A549 treated with dexamethasone at 1 μM for 4 hours (cell line): ENCODE measurements at places on chromosomes 3 and 15. TPM values are rescaled to one million over a fixed set of nuclear protein-coding genes. Genes with fewer than 3 reads are reported as not detected.

The LRRC31 gene
- total RNA-seq: not detected in 5 replicates

The PLSCR2 gene
- 0.11 to 0.19 TPM in 2 of 5 replicates, not detected in the others for total RNA-seq

The TM4SF18 gene
- 30.9 to 38.2 TPM (median 33.6 TPM) in 5 replicates for total RNA-seq

The SPRED1 gene
- total RNA-seq: 6.5 to 9.3 TPM (median 8.6 TPM) in 5 replicates

The PLD1 gene
- total RNA-seq: 6.5 to 8.1 TPM (median 7.9 TPM) in 5 replicates

The NPAP1 gene
- total RNA-seq: not detected in 5 replicates

The VPS39 gene
- 11.7 to 17.2 TPM (median 16.1 TPM) in 5 replicates for total RNA-seq

The ACAN gene
- 0.82 to 1.2 TPM (median 1.2 TPM) in 5 replicates for total RNA-seq

The FEZF2 gene
- not detected in 5 replicates for total RNA-seq

The SNRK gene
- total RNA-seq: 4.2 to 5.6 TPM (median 5.0 TPM) in 5 replicates

The CX3CR1 gene
- total RNA-seq: 0.04 to 0.07 TPM (median 0.06 TPM) in 5 replicates

The ARNT2 gene
- 14.0 to 19.3 TPM (median 18.0 TPM) in 5 replicates for total RNA-seq

The NR1I2 gene
- total RNA-seq: not detected in 5 replicates

The RPS17 gene
- 3,722 to 5,028 TPM (median 3,855 TPM) in 5 replicates for total RNA-seq

The BBX gene
- 13.3 to 24.7 TPM (median 21.7 TPM) in 5 replicates for total RNA-seq

The KIF7 gene
- total RNA-seq: 2.8 to 5.2 TPM (median 4.0 TPM) in 5 replicates

The SLC9A9 gene
- 0.07 to 0.40 TPM (median 0.27 TPM) in 5 replicates for total RNA-seq

The MRPS22 gene
- total RNA-seq: 43.6 to 55.7 TPM (median 45.1 TPM) in 5 replicates

The MUC4 gene
- 0.02 to 0.08 TPM (median 0.05 TPM) in 4 of 5 replicates, not detected in the other for total RNA-seq

The AAGAB gene
- total RNA-seq: 62.6 to 70.3 TPM (median 67.3 TPM) in 5 replicates

The RTP3 gene
- not detected in 5 replicates for total RNA-seq

The GP9 gene
- not detected in 5 replicates for total RNA-seq

The HESX1 gene
- total RNA-seq: 0.13 to 0.62 TPM (median 0.19 TPM) in 4 of 5 replicates, not detected in the other

The CYP1A1 gene
- 1.5 to 2.7 TPM (median 1.6 TPM) in 5 replicates for total RNA-seq

The HRG gene
- total RNA-seq: not detected in 5 replicates

The SCN11A gene
- total RNA-seq: not detected in 5 replicates

The TGM5 gene
- total RNA-seq: not detected in 5 replicates

The SAMD7 gene
- total RNA-seq: not detected in 5 replicates

The SNTN gene
- total RNA-seq: not detected in 5 replicates

The SEMA6D gene
- total RNA-seq: not detected in 5 replicates

The CAND2 gene
- total RNA-seq: 0.21 to 0.47 TPM (median 0.39 TPM) in 5 replicates

The SLC24A5 gene
- not detected in 5 replicates for total RNA-seq

The KLHL40 gene
- not detected in 5 replicates for total RNA-seq

The MUC20 gene
- 0.08 to 1.2 TPM (median 0.74 TPM) in 5 replicates for total RNA-seq

The ABI3BP gene
- 0.97 to 2.7 TPM (median 1.4 TPM) in 5 replicates for total RNA-seq

The FOXP1 gene
- 7.8 to 13.4 TPM (median 11.3 TPM) in 5 replicates for total RNA-seq

The GCSAM gene
- total RNA-seq: not detected in 5 replicates

The EIF1B gene
- 54.5 to 71.4 TPM (median 62.6 TPM) in 5 replicates for total RNA-seq

The CYP8B1 gene
- not detected in 5 replicates for total RNA-seq

The MUC13 gene
- total RNA-seq: 6.5 to 8.6 TPM (median 7.6 TPM) in 5 replicates

The ACKR4 gene
- total RNA-seq: 0.04 TPM in 1 of 5 replicates, not detected in the others

The ZNF385D gene
- not detected in 5 replicates for total RNA-seq

The RTP1 gene
- not detected in 5 replicates for total RNA-seq

The FANCD2 gene
- 18.3 to 21.7 TPM (median 20.2 TPM) in 5 replicates for total RNA-seq

The ZNF620 gene
- 1.7 to 2.0 TPM (median 1.8 TPM) in 5 replicates for total RNA-seq

The SAMMSON gene
- not detected in 5 replicates for total RNA-seq

The ZNF148 gene
- total RNA-seq: 7.6 to 13.9 TPM (median 12.4 TPM) in 5 replicates

The LXN gene
- total RNA-seq: 48.3 to 59.8 TPM (median 53.1 TPM) in 5 replicates

The SQOR gene
- 69.7 to 78.6 TPM (median 74.4 TPM) in 5 replicates for total RNA-seq

The ITIH1 gene
- total RNA-seq: 0.06 TPM in 1 of 5 replicates, not detected in the others

The GOLGA6L10 gene
- total RNA-seq: 0.18 to 0.38 TPM (median 0.35 TPM) in 5 replicates

The SLC38A3 gene
- total RNA-seq: 0.05 to 0.22 TPM (median 0.06 TPM) in 4 of 5 replicates, not detected in the other

The CA12 gene
- 162 to 219 TPM (median 203 TPM) in 5 replicates for total RNA-seq

The KNG1 gene
- total RNA-seq: 0.07 TPM in 1 of 5 replicates, not detected in the others

The ARHGAP11A gene
- 65.8 to 98.7 TPM (median 83.9 TPM) in 5 replicates for total RNA-seq

The C3orf22 gene
- not detected in 5 replicates for total RNA-seq
